ENCODE measurements at places on chromosomes 5 and 9.

GRCh38 chr9:131385296-131385695, 8.6 kb upstream of the PRRC2B start:
- DNase-seq = no peak

- no peak for DNase-seq
Observed at GRCh38 chr9:96459268-96460007, 9.5 kb downstream of the HABP4 start.

GRCh38 chr5:141510850-141511601, 22.1 kb downstream of the PCDHGC5 start:
- DNase-seq = no peak

GRCh38 chr5:31273161-31273560, 79.7 kb downstream of the CDH6 start:
- DNase-seq = no peak

DNA sequence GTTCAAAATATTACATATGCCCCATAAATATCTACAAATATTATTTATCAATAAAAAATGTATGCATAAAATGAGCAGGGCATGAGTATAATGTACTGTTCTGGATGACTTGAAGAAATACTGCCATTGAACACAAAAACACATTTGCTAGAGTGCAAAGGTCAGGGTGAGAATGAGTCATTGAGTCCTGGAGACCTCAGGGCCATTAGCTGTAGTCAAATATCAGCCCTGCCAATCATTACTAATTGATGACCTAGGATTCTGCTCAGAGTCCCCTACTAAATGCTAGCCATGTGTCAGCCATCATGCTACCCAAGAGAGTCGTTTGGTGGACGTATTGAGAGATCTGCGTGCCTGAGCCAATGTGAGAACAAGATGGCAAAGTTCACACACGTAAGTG, 80.3 kb upstream of the FAM169A start:
- no peak for DNase-seq

DNA sequence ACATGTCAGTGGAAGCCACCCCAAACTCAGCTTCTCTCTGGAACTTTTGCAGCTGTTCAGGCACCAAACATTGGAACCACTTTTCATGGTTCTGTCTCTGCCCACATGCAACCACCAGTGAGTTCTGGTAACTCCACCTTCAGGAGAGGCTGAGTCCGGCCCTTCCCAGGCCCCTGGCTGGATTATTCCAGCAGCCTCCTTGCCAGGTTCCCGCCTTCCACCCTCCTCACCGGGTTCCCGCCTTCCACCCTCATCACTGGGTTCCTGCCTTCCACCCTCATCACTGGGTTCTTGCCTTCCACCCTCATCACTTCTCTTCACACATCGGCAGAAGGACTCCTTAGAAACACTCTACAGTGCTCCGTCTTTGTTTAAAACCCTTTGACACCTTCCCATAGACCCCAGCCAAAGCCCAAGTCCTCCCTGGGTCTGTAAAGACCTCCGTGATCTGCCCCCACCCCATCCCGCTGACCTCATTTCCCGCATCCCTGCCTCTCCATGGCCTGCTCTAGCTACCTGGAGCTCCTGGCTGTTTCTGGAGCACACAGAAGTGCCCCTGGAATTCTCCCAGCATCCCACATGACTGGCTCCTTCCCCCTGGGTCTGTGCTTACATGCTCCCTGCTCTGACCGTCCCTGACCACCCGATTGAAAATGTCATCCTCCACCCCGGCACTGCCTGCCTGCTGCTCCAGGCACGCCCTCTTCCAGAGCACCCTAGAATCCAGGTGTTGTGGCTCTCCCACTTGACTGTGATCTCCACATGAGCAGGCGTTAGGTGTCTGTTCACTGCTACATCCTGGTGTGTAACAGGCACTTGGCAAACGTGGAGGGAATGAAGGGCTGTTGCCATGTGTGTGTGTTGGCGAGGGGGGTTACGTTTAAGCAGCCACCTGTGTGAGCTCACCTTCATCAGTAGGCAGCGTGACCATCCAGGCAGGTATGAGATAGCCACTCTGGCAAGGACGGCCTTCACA, 17.7 kb downstream of the ROPN1L start:
- no peak for DNase-seq

DNA sequence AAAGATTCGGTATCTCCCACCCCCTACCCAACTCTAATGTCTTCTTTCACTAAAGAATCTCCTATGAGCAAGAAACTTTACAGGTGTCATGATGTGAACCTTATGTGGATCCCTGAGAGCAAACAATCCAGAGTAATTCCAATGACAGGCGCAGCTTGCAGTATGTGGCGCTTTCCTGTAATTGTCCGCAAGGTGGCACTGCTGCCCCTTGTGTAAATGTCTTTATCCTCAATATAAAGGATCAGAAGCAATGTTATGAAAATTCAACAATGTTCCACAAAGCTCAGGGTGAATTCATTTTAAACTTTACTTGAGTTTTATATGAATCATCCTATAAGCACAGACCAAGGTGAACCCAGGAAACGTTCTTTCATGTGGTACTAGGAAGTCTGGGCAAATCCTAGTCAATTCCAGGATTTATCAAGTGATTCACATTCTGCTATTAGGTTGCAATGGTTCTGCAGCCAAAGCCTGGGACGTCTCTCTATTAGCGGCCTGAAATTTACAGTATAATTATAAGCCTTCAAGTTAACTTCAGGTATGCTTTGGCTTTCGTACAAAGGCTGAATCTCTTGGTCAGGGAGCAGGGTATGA, 113.7 kb downstream of the TRPM6 start:
- peak; percentile 78 for DNase-seq

GRCh38 chr5:123916345-123917121, 404.6 kb downstream of the CSNK1G3 start:
- no peak for DNase-seq

DNA sequence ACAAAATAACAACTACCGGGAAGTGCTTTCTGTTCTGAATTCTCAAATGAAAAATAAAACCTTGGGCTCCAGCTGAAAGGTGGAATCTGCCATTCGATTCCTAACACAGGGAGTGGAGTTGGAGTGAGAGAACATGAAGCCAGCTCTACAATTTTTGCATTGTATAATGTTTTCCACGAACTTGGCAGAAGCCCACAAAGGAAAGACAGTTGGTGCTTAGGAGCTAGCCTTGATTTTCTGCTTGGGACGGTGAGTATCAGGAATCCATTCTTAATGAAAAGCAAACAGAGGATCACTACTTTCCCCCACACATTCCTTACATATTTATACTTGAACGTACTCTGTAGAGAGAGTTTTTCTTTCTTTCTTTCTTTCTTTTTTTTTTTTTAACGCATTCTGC, 74.2 kb upstream of the FBXL7 start:
- no peak for DNase-seq

- no peak for DNase-seq
Observed at GRCh38 chr9:34630402-34631154, 1.7 kb upstream of the ARID3C start.

DNA sequence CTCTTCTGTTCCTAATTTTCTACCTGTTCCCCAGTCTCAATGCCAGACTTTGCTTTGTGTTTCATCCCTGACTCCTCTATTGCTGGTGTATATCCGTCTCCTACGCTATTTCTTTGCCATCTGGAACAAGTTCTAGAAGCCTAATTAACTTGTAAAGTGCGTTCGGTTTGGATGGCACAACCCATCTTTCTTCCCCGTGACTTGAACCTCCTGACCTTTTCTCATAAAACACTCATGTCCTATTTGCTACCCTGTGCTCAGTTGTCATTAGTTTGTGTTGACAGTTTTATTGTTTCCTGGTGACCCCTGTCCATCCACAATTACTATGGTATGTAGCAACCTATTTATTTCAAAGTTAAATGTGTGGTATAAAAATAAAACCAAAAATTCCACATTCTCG, 323.5 kb downstream of the TLE4 start:
- no peak for DNase-seq

DNA sequence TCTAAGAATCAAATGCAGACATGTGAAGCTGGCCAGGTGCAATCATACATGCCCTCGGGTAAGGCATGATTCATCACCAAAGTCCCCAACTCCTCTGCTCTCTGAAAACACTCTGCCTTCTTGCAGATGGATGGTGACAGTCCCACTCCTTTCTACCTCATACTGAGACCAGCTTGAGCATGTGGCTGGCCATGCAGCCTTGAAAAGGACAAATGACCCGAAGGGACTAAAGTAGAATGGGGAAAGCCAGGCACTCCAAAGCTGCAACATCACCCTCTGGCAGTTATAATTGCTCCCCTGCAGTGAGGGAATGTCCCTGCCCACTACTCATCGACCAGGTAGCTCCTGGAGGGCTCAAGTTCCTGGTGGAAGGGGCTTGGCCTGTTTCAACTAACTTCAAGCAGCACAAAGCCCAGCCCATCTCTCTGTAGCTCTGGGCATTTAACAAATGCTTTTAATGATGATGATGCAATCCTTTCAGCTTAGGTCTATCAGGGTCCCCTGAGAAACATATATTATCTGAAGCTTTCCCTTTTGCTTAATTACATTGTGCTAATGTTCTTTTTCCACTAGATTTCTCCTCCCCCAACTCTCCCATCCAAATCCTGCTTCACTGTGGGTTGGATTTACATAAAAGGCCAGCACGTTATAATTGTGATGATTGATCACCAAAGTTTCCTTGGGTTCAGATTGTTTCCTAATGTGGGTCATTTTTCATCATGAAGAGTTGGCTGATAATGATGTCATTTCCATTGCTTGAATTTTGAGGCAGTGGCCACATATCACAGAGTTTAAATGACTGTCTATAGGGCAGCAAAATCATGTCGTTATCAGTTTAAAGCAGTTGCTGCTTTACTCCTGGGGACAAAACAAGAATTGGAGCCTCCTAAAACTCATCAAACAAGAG, 436.5 kb upstream of the SLC30A5 start:
- no peak for DNase-seq

DNA sequence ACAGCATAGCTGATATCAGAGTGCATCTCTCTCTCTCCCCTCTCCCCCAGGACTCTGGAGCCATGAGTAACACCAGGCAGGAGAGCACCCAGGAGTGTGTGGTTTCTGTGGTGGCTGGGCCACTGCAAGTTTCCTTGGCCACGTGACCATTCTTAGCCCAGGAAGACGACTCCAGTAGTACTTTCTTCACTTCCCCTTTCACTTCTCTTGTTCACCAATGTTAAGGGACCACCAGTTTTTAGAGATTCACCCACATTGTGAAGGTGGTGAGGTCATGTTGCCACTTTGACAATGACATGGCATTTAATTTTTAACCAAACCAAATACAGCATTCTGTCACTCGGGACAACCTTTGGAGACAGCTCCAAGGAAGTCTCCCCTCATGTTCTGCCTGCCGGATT, 17.9 kb upstream of the DAPK1 start:
- DNase-seq = no peak

DNA sequence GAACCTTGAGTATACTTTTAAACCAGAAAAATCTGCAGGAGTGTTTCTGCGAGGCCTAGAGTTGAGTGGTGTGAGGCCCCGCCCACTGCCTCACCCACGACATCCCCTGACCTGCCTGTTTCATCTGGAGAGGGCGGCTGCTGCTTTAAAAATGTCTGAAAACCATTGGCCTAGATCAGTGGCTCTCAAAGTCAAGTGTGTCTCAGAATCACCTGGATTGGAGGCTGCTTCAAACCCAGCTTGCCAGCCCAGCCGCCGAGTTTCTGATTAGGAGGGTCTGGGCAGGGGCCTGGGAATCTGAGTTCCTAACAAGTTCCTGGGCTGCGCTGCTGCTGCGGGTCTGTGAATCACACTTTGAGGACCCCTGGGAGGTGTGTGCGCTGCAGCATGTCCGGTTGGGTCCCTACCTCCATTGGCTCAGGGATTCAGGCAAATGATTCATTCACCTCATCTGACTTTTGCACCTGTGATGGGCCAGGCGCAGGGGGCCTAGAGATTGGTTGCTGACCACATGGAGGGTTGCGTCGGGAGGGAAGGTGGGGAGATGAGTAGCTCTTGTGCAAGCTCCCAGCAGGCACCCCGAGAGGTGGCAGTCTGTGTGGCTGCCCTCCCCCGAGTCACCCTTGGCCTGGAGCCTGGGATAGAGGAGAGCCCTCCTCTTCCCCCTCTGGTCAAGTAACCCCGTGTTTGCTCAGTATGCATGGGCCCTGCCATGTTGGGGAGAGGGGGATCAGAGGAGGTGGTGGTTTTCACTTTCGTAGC, 27.6 kb upstream of the HMCN2 start:
- peak; percentile 31 for DNase-seq

GRCh38 chr5:9932770-9933169, 302.6 kb upstream of the TAS2R1 start:
- no peak for DNase-seq

- no peak for DNase-seq
Observed at GRCh38 chr5:81207009-81207408, 26.1 kb upstream of the CKMT2 start.

- no peak for DNase-seq
Observed at GRCh38 chr9:70079417-70080037, 35.9 kb downstream of the MAMDC2 start.

GRCh38 chr5:30891660-30892059, 301.8 kb upstream of the CDH6 start:
- no peak for DNase-seq

DNA sequence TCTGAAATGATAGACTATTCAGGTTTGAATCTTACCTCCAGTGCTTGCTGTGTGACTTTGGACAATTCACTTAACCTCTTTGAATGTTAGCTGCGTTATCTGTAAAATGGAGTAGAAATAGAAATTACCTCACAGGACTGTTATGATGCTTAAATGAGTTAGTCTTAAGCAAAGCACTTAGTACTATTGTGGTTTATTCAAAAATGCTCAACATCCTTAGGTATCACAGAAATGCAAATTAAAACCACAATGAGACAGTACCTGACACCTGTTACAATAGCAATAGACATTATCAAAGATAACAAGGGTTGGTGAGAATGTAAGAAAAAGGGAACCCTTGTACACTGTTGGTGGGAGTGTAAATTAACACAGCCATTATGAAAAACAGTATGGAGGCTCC, 77.6 kb upstream of the FREM1 start:
- peak; percentile 14 for DNase-seq

- no peak for DNase-seq
Observed at GRCh38 chr5:42837601-42838000, 25.9 kb upstream of the SELENOP start.

DNA sequence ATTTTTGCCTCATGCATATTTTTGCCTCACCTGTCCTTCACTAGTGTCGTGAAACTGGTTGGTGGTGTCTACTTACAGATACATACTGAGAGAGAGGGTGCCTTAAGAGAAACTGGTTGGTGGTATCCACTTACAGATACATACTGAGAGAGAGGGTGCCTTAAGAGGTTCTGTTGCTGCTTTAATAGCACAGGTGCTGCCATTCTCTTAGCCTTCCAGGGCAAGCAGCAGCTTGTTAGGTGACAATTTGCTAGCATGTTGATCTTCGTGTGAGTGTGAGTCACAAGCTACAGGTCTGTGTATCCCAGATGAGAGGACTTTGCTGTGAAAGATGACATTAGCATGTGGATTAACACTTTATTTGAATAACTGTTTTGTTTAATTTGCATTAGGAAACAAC, 1.4 kb downstream of the PTTG1 start:
- DNase-seq = no peak

- DNase-seq = no peak
Observed at GRCh38 chr5:33102551-33102950, 338.2 kb upstream of the TARS1 start.

DNA sequence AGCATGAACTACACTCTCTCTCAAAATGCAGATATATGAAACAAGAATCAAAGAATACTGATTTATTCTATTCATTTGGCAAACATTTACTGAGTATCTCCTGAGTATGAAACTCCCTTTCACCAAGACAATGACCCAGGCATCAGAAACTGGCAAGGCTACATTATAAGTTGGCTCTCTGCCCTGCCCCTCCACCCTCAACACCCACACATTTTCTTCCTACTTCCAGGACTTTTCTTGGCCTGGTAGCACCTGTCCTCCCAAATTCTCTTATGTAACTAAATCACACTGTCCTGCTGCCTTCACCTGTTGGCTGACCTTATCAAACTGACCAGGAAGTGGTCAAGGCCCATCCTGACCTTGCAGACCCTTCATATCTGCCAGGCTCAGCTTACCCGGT, 3.5 kb downstream of the RASEF start:
- DNase-seq = no peak

Data from CD4-positive, CD25-positive, alpha-beta regulatory T cell (primary cell).